ENCODE measurements at places on chromosomes 2 and 18.
A peak's percentile ranks its signal among the peaks of the same experiment; 100 is the strongest.

- DNase-seq: no peak
Measured at GRCh38 chr18:22988208-22988607, 55.1 kb downstream of the RBBP8 start.

- no peak for DNase-seq
Measured at GRCh38 chr2:28449488-28450395, 46.1 kb upstream of the PLB1 start.

- peak; percentile 39 for DNase-seq
Measured at GRCh38 chr2:234191819-234192407, 141.4 kb downstream of the SPP2 start.

DNA sequence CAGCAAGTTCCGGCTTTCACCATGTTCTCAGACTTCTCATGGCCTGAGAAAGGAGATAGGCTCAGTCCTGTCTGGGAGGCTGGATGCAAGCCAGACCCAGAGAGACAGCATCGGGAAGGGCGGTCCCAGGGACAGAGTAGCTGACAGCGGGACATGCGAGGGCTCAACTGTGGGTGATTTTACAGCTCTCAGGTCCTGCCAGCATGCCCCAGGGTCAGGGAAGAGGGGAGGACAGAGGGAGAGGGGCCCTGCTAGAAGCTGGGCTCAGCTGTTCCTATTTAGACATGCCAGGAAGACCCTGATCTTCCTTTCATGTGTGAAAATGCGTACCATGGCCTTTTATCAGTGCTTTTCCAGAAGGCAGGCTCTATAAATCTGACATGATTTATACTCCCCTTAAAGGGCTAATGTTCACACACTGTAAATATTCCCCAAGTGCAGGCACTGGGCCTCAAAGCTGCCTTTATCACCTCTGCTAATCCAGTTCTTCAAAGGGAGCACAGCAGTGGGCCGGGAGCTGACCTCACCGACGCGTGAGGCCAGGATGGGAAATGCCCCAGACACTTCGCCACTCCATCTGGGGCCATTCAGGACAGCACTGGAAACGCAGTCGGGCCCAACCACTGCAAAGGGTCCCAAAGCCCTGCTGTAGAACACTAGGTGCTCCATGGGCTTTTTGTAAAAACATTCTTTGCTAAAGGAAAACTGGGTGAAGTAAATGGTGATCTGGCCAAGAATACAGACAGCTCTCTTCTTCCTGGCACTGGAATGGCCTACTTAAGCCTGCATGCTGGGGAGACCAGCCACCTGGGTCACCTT lies 96.1 kb upstream of the LMAN1 start:
- DNase-seq: no peak

DNA sequence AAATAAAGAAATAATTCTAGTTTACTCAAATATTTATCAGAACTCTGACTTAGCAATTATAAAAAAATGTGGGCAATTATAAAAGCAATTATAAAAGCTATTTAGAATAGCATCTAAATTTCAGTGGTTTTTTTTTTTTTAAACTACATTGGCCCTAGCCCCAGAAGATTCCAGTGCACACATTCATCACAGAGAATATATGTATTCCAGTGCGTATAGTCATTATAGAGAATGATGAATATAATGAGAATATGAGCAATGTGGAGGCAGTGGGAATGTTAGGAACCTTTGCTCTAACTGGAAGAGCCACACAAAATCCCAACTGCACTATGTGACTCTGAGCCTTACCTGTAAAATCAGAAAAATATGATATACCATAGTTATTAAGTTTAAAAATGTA lies 10.5 kb downstream of the MAP3K2 start:
- no peak for DNase-seq

DNA sequence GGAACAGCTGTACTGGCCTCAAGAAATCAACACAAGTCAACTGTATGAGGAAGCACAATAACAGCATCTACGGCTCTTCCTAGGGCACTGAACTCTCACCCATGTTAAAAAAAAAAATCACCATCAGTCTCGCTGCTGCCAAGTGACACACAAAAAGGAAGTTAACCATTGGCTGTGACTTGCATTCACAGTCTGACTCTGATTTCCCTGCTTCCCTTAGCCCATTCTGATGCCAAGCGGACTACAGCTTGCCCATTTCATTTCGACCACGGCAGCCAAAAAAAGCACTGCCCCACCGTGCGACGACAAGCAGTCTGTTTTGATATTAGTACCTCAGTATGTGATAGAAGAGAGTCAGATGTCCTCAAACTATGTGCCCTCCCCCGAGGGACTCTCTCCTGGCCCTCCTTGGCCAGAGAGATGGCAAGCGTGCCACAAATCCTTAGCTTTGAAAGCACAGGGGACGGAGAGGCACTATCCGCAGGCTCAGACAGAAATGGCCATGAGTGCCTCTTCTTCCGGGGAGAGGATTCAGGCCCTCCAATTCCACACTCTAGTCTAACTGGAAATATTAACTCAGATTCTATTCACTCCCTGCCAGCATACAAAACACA lies 250.0 kb downstream of the TCF4 start:
- no peak for DNase-seq

DNA sequence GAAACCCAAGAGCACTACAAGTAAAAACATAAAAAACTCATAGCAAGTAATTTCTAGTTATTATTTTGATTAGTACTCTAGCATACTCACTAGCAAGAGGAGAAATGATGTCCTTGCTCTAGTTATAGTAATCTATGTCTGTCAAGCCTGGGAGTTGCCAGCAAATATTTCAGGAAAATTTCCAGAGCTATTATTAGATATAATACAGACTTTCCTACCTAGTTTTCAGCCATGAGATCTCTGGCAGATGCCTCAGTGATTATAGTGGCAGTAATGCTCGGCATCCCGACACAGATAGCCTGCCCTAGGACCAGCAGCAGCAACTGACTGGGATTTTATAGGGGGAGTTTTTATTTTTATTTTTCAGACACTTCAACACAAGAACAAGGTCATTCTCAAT lies 224.4 kb downstream of the ZNF385B start:
- no peak for DNase-seq

DNA sequence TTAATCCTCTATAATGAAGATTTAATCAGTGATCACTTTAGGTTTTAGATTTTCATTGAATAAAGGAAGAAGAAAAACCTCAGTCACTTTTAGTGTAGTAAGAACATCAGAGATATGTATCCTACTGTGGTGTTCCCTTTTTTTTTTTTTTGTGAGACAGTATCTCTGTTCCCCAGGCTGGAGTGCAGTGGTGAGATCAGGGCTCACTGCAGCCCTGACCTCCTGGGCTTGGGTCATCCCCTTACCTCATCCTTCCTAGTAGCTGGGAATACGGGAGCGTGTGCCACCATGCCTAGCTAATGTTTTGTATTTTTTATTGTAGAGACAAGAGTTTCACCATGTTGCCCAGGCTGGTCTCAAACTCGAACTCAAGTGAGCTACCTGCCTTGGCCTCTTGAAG lies 5.1 kb downstream of the SLC39A10 start:
- no peak for DNase-seq

- DNase-seq: no peak
Measured at GRCh38 chr2:45009928-45010701, 863 bp upstream of the SIX2 start.

DNA sequence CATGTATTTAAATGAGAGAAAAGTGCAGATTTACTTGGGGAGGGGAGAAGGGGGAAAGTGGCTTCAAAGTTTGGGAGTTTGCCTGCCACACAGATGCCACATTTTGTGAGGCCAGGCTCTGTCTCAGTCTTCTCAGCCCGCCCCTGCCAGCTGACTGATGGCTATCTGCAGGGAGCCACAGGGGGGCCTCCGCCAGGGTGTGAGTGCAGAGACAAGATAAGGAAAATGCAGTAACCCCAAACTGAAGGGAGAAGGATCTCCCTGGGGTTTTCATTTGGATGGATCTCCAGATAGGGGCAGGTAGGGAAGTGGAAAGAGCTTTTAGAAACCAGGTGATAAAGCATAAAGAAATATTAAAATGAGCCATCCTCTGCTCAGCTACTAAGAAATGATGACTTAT lies 128.8 kb downstream of the ZNF521 start:
- no peak for DNase-seq

- DNase-seq: no peak
Measured at GRCh38 chr2:239055756-239056493, 208.0 kb downstream of the TWIST2 start.

DNA sequence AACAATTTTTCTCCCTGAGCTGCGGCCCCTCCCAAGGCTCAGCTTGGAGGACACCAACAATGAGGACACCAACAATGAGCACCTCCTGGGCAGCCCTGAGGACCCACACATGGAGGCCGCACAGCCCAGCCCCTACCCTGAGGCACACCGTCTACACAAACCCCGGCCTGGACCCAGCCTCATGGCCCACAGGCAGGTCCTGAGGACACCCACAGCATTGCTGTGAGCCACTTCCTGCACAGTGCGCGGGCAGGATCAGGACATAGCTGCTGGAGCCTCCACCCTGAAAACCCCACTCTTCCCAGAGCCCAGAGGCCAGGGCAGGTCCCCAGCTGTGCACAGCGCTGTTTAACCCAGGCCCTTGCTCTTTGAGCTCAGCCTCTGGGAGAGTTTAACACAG lies 194.3 kb downstream of the RTP5 start:
- no peak for DNase-seq

- DNase-seq: no peak
Measured at GRCh38 chr2:100560216-100560830, 2.5 kb upstream of the PDCL3 start.

DNA sequence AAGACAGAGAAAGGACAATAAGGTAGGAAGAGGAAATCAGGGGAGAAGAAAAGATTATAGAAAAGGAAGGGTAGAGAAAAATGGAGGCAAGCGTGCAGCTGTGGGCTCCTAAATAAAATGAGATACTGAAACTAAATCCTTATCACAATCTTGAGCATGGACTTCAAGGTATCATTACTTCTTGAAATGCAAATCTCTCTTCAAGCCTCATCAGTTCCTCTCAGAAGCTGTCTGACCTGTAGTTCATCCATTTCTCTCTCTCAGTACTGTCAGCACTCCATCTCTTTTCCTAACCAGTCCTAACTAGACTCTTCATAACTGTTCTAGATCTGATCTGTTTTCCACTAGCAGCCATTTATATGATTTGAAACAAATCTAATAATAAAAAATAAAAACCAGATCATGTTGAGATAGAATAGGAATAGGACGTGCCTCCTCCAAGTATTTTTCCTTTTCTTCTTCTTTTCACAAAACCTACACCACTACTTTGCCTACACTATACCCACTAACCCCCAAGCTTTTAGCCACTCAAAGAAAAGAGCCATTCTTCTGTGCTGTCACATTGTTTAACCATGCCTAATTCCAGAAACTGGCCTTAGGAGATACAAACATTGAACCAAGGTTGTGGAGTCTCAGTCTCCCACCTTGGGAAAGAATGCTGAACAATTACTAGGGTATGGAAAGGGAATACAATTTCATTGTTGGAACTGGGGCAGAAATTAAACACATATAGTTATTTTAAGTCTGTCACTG lies 21.1 kb downstream of the BABAM2 start:
- DNase-seq: no peak

GRCh38 chr2:208820014-208820688 lies 413.6 kb downstream of the PTH2R start:
- DNase-seq: peak; percentile 4

- no peak for DNase-seq
Measured at GRCh38 chr2:201208563-201209252, 25.8 kb downstream of the CASP10 start.

DNA sequence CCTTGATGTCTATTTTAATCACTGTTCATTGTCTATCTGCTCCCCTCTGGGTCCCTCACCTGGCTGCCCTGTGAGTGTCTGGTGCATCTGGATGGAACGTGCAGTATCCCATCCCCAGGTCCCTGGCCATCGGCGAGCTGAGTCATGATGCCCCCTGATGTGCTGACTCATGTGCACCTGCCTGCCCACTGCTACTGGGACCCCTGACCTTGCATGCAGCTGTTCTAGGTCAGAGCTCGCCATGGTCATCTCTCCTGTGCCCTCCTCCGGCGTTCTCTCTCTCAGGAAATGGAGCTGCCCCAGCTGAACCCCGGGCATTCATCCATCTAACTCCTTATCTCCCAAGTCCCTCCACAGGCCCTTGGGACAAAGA lies 516.2 kb upstream of the HS6ST1 start:
- no peak for DNase-seq

DNA sequence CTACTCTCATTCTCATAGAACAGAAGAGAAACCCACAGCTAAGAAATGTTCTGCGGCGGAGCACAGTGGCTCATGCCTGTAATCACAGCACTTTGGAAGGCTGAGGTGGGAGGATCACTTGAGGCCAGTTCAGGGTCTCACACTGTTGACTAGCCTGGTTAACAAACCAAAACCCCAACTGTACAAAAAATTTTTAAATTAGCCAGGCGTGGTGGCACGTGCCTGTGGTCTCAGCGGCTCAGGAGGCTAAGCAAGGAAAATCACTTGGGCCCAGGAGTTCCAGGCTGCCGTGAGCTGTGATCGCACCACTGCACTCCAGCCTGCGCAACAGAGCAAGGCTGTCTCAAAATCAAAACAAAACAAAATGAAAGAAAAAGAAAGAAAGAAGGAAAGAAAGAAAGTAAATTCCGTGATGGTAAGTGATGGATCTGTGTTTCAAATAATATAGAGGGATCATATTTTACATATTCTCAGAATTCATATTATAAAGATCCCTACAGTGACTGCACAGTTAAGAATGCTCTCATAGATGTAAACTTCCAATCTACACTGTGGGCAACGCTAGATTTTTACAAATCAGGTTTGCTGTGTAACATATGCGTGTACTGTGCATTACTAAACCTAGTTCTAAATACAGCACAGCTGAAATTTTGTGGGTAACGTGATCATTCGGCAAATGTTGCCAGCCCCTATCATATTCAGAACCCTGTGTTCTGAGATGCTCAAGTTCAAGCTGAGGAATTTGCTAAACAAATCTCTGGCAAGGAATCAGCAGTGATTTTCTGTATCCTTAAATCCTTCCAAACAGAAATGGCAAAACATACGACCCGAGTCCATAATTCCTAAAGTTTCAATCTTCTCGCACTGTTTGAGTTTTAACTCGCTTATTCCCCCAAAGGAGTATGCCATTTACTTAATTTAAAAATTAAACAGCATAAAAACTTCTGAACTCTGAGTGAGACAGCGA lies 1.2 kb upstream of the RAB12 start:
- DNase-seq: no peak

GRCh38 chr2:127094509-127095366 lies 12.2 kb downstream of the BIN1 start:
- no peak for DNase-seq

DNA sequence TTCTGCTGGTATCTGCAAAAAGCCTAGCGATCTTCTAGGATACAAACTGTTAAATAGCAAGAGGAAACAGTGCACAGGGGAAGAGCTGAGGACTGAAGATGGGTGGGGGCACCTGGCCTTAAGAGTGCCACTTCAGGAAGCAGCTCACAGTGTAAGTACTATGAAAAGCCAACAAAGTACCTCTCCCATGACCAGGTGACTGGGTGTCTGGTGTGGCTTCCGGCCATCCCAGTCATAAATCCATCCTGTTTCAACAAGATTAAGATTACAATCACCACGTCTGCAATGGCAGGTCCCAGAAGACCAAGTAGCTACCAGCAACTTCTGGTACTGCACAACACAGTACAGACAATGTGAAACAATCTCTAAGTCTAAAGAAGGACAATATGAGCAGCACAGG lies 15.9 kb downstream of the ERFE start:
- DNase-seq: no peak

GRCh38 chr2:143901185-143901842 lies 618.6 kb downstream of the ZEB2 start:
- no peak for DNase-seq

GRCh38 chr18:75400366-75400765 lies 27.1 kb downstream of the SMIM21 start:
- DNase-seq: no peak

GRCh38 chr2:237665713-237666143 lies 38.3 kb downstream of the LRRFIP1 start:
- no peak for DNase-seq

- peak; percentile 11 for DNase-seq
Measured at GRCh38 chr2:238864207-238865014, 16.5 kb downstream of the TWIST2 start.

Measured in NCI-H1930 (cell line).